ENCODE measurements at places on chromosomes 11 and 22.

GRCh38 chr22:49617264-49617663 lies 210.4 kb downstream of the BRD1 start:
- no peak for DNase-seq

DNA sequence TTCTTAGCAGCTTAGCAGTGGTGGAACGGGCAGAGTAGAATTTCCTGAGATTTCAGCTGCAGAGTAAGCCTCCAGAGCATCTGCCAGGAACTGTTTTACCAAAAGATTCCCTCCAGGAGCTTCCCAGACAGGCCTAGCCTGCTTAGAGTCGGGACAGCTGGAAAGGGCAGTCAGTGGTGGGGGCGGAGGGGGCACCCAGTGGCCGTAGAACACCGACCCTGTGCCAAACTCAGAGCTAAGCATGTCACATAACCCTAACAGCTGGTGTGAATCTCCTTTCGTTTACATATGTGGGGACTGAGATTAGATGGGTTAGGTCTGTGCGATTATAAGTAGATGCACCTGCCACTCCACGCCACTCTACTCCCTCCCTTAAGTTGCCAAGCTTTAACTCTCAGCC lies 80.0 kb upstream of the CRTAM start:
- no peak for DNase-seq

GRCh38 chr11:76087749-76088148 lies 118.6 kb downstream of the WNT11 start:
- DNase-seq = no peak

GRCh38 chr11:75334976-75335375 lies 16.5 kb downstream of the ARRB1 start:
- DNase-seq = no peak

DNA sequence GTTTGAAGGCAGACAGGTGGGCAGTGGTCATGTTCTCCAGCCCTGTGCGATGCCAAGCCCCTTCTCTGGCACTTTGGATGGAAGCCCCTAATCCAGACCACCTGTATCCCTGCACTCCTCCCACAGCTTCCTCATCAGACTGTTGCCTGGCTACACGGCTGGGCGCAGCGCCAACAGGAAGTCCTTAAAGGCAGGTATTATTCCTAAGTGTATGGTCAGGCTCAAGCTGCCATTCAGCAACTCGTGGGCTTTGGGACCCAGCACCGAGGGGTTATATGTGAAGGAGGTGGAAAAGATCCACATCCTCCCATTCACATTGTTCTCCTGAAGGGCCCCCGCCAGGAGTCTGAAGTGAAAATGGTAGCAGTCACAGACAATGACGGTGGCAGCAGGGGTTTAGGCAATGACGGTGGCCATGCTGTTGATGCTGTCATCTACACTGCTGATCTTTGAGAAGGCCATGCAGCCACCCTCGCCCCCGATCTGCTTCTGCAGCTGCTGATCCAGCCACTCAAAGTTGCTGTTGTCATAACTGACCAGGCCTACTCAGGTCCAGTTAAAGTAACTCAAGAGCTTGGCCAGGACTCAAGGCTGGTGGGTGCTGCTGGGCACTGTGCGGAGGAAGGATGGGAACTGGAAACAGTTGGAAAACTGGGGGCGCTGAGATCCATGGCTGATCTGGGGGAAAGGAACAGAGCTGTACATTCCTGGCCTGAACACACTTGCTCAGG lies 27.7 kb downstream of the OR6Q1 start:
- no peak for DNase-seq

DNA sequence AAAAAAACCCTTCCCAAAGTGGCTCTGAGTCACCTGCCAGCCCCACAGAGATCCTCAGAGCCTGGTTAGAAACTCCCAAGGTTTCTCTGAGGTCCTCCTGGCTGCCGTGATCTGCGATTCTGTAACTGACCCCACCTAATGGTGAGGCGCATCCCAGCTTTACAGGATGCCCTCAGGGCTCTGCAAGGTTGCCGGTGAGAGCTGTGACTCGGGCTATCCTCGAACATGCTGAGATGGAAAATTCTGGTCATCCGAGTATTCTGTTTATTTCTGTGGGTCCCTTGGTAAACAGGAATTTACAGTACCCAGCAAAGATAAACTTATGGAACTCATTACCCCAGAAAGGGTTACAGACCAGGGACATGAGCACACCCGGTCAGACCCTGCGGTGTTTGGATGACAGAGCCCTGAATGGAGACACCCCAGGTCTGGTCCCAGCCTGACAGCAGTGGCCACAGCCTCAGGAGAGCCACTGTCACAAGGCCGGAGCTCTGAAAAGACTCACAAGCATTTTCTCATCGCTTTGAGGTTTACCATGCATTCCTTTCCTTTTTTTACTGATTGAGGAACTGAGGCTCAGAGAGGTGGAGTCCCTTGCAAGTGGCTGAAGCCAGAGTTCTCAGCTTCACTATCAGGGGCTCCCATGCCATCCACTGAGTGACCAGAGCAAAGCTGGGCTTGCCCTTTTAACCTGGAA lies 22.2 kb downstream of the LIF start:
- DNase-seq = no peak

DNA sequence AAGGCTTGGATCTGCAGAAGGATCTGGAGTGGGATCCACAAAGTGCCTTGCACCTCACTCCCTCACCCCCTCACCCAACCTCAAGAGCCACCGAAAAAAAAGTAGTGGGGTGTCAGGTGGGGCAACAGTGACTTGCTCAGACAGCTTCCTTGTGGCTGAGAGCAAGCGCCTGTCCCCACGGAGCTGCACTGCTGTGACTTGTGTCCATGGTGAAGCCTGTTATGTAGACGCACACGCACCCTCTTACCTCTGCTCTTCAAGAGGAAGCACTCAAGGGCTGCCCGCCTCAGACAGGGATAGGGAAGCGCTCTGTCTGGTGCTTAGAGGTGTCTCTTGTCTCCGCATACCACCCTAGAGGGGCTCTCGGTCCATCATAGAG lies 1.2 kb downstream of the DRD2 start:
- DNase-seq = no peak

DNA sequence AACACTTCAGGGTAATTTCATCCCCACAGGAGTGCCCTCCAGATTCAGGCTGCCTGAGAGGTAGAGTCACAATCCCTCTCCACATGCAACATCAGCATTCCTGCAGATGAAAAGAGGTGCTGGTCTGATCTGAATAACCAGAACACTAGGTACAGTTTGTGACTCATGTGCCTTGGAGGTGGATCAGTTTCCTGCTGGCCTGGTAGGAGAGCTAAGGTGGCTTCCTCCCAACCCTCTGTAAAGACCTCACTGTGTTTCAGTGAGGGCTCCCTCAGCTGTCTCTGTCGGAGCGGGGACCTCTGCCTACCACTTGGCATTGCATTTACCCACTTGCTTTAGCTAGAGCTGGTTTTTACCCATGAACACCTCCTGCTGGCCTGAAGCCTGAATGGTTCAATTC lies 7.6 kb downstream of the OR9G1 start:
- DNase-seq = no peak

GRCh38 chr22:31646186-31647019 lies 15.6 kb downstream of the PISD start:
- no peak for DNase-seq

GRCh38 chr11:65552388-65552951 lies 5.7 kb downstream of the LTBP3 start:
- no peak for DNase-seq

- peak; percentile 54 for DNase-seq
Measured at GRCh38 chr11:11010624-11011127, 152.8 kb upstream of the ZBED5 start.

DNA sequence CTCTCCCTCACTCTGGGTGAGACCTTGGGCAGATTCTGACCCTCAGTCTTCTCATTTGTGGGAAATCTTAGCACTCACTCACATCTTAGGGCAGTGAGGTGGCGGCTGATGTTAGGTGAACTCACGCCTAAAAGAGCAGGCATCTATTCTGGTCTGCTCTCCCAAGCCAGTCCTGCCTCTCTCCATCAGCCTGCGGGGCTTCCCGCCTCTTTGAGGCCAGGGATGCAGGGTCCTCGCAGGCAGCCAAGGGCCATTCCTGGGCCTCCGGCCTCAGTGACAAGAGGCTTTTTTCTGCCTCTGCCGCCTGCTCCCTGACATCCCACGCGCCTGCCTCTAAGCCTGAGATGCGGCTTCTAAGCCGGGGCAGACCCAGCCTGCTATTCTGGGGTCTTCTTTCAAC lies 13.8 kb upstream of the FGF4 start:
- DNase-seq = no peak

DNA sequence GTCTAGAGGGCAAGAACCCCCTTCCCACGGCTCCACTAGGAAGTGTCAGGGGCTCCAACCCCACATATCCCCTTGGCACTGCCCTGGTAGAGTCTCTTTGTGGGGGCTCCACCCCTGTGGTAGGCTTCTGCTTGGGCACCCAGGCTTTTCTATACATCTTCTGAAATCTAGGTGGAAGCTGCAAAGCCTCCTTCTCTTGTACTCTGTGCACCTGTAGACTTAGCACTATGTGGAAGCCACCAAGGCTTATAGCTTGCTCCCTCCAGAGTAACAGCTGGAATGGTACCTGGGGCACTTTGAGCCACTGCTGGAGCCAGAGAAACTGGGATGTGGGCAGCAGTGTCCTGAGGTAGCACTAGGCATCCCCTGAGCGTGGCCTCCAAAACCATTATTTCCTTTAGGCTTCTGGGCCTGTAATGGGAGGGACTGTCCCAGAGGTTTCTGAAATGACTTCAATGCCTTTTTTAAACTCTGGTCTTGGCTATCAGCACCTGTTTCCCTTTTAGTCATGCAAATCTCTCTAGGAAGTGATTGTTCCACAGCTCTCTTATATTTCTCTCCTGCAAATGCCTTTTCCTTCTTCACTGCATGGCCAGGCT lies 68.4 kb downstream of the TRAF6 start:
- DNase-seq = no peak

- no peak for DNase-seq
Measured at GRCh38 chr11:95245038-95245437, 14.0 kb upstream of the SESN3 start.

- DNase-seq = no peak
Measured at GRCh38 chr11:135006800-135007199, 594.8 kb upstream of the B3GAT1 start.

- no peak for DNase-seq
Measured at GRCh38 chr11:14240951-14241350, 118.0 kb downstream of the RRAS2 start.

DNA sequence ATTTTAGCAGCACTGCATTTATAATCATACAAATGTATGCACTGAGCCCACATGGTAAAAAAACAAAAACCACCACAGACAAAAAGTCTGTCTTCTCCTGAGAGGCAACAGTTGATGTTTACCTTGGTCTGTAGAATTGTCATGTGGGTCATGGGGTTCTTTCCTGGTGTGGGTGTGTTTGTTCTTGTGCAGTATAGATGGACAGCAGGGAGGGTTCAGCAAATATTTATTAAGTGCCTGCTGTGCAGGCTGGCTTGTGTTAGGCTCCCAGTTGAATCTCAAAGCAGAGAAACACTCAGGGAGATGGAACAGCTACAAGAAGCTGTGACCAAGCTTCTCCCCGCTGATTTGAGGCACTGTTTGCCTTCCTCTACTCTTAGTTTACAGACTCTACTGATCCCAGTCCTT lies 82.2 kb downstream of the PISD start:
- DNase-seq = no peak

DNA sequence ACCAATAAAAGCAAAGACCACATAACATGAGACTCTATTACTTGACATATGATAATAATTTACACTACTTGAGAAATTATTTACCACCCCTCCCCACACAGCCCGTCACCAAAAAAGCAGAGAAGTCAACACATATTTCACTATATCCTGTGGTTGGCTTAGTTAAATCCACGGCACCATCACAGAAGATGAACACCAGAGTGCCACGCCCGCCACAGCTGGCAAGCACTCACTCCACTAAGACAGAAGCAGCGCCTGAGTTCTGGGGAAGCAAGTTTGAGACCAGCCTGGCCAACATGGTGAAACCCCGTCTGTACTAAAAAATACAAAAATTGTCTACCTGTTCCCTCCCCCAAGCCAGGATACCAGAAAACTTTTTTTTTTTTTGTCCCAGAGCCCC lies 53.1 kb downstream of the PACSIN2 start:
- DNase-seq = no peak

DNA sequence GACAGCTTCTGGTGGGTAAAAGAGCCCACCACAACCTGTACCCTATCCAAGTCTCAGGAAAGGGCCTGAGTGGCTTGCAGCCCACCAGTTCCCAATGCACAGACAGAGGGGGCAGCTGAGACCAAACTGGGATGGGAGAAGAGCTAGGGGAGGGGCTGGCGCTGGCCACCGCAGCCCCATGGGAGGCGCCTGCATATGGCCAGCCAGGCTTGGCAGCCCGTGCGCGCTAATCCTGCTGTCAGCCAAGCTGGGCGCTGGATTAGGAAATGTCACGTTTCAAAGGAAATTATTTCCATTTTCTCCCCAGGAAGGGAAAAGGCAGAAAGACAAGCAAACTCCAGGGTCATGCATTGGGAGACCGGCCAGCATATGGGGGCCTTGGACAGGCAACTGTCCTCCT lies 236.8 kb downstream of the BUD13 start:
- no peak for DNase-seq

- DNase-seq = no peak
Measured at GRCh38 chr22:46000081-46001027, 23.4 kb upstream of the WNT7B start.

GRCh38 chr11:70915158-70915985 lies 337.0 kb downstream of the SHANK2 start:
- no peak for DNase-seq

GRCh38 chr22:36328635-36329253 lies 59.0 kb downstream of the MYH9 start:
- DNase-seq = no peak

DNA sequence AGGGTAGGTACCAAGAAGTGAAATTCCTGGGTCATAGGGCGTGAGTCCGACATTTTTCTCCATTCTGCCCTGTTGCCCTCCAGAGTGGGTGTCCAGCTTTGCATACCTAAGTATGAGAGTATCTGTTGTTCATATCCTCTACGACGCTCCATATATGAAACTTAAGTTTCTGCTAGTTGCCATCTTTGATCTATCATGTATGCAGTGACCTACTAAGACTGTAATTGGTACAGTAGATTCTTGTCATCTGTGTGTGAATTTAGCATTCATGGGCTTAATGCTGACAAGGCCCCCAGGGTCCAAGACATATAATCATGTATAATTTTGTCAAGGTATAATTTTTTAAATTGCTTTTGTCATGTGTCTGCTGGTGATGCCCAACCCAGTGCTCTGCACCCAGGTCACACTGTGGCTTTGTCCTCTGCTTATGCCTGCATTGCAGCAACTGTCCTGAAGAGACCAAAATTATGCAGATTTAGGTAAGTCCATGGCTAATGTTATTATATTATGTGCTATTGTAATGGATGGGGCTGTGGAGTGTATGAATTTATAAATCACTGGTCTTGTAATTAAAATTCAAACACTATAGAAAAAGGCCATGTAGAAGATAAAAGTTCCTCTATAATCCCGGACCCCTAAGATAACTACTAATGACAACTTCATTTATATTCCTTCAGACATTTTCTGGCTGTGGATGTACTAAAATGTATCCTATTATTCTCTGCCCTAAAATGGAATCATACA lies 12.2 kb downstream of the NEAT1 start:
- DNase-seq = peak; percentile 43

- DNase-seq = no peak
Measured at GRCh38 chr11:14376920-14377319, 17.9 kb upstream of the RRAS2 start.

Measured in left lobe of liver (tissue), 2 donors.